ENCODE measurements at places on chromosomes 6 and 20.

- no peak for DNase-seq
Observed at GRCh38 chr6:137692806-137693205, 174.3 kb upstream of the TNFAIP3 start.

DNA sequence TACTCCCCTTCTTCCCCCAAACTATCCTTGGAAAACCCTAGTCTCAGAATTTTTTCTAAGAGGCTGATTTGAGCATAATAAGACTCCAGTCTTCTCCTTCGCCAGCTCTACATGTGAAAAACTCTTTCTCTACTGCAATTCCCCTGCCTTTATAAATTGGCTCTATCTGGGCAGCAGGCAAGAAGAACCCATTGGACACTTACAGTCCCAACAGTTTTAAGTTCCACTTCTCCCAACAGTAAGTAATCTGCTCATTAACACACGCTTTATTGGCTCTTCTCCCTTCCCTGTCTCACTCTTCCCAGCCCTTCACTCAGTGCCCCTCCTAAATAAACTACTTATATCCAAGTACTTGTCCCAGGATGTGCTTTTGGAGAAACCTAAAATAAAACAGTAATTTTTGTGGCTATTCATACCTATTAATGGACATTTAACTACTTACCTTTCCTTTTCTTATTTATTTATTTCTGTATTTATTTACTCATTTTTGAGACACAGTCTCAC, 11.1 kb upstream of the DDR1 start:
- no peak for DNase-seq

- DNase-seq: no peak
Observed at GRCh38 chr20:1423625-1424106, 30.8 kb upstream of the FKBP1A start.

DNA sequence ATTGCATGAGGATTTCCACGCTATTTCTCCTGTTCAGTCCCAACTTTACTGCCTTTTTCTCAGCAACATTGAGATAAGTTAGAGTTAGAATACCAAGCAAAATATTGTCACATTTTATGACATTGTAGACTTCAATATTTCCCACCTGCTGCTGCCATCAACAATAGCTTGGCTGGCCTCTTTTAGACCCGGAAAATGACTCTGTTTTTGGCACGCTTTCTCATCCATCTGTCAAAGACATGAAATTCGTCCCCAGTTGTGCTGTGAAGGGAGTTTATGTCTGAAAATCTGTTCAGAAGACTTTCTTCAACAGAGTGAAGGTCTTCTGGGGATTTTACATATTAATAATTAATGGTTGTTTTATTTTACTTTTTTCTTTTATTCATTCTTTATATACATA, 857.3 kb downstream of the FRK start:
- DNase-seq: no peak

- DNase-seq: no peak
Observed at GRCh38 chr6:144278659-144279314, 6.3 kb upstream of the UTRN start.

GRCh38 chr6:40251637-40252300, 317.5 kb upstream of the MOCS1 start:
- no peak for DNase-seq

DNA sequence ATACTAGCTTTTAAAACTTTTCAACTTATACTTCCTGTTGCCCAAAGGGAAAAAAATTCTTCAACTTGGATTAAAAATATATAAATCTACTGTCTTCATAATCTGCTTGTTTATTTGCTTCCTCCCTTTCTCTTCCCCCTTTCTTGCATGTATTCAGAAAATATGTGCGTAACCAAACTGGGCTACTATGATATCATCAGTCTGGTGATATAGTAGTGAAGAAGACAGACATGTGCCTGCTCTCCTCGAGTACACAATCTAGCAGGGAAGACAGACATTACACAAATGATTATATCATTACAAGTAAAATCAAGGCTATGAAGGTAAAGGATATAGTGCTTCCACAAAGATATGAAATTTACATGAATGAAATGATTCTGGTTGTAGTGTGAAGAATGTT, 31.0 kb downstream of the IBTK start:
- no peak for DNase-seq

DNA sequence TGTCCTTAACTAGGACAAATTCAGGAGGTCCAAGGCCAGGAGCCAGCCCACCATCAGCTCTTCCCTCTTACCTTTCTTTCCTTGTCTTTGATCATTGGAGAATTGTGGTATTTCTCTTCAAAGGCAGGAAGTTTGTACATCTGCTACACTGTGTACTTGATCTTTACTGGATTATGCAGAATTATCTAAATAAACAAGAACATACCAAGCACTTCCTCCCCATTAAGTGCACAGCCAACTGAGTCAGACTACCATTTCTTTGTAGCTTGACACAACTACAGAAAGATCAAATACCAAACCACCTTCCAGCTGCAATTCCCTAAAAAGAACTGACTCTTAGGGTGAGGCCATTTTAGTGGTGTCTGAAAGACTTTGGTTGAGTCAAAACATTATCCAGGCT, 195.1 kb downstream of the HDGFL1 start:
- DNase-seq: no peak

DNA sequence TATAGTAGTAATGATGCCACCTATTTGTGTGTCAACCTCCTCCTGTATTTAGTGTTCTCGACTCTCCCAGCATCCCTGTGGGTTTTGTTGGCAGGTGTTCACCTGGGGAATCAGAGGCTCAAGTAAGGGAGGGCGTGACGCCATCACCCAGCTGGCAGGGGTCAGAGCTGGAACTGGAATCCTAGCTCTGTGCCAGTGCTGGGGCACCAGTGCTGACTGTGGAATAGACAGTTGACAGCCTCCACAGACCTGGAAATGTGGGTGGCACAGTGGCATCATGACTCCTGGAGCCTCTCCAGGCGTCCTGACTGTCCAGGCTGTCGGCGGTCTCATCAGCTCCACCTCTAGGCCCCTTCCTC, 102.8 kb downstream of the SYCP2 start:
- DNase-seq: no peak

- no peak for DNase-seq
Observed at GRCh38 chr6:31836047-31836473, 8.5 kb downstream of the HSPA1B start.

DNA sequence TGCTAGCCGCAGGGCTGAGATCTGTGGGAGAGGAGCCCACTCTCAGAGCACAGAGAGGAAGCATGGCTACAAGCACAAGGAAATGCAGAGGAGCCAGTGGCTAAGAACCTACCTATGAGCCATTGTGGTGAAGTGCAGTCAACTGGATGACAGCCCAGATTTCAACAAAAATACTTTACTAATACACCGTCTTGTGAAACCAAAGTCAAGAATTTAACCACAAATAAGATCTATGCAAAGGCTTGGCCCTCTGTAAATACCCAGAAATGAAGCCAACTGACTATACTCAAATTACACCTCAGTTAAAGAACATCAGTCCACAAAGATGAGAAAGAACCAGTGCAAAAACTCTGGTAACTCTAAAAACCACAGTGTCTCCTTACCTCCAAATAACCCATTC, 40.1 kb upstream of the PTCHD4 start:
- DNase-seq: no peak

GRCh38 chr20:25470045-25470444, 62.6 kb downstream of the GINS1 start:
- no peak for DNase-seq

GRCh38 chr6:94414041-94414440, 994.7 kb upstream of the EPHA7 start:
- DNase-seq: no peak

DNA sequence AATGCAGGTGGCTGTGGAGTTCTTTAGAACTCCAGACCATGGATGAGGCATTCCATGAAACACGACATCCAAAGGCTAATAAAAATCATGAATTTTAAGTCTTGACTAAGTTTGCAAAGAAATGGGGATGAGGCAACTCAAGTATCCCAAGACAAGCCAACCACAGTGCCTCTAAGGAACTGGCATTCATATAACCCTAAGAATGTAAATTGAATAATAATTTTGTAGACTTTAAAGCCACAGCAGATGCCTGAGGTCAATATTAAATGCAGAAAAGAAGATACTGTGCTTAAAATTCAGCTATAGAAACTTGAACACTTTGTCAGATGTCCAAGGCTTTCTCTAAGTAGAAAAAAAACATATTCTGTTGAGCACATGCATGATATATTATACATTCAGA, 54.5 kb downstream of the TFAP2B start:
- no peak for DNase-seq

DNA sequence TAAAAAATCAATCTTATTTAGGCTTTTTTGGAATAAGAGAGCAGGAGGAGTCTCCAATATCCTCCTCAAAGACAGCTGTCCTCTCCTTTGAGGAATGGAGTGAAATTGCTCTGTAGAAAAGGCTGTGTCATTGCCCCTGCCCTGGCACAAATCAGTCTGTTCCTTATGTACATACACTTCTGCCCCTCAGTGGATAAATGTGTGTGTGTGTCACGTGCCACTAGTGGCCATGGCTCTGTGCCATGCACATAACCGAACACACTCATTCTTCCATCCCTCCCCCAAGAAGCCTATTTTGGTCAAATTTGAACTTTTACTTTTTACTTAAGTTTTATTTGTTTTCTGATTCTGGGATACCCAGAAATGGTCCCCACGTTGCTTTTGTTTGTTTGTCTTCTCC, 49.2 kb downstream of the ANKS1A start:
- DNase-seq: no peak

GRCh38 chr6:3310703-3311102, 52.0 kb downstream of the PSMG4 start:
- DNase-seq: no peak

- no peak for DNase-seq
Observed at GRCh38 chr6:135831016-135831415, 20.5 kb upstream of the PDE7B start.

DNA sequence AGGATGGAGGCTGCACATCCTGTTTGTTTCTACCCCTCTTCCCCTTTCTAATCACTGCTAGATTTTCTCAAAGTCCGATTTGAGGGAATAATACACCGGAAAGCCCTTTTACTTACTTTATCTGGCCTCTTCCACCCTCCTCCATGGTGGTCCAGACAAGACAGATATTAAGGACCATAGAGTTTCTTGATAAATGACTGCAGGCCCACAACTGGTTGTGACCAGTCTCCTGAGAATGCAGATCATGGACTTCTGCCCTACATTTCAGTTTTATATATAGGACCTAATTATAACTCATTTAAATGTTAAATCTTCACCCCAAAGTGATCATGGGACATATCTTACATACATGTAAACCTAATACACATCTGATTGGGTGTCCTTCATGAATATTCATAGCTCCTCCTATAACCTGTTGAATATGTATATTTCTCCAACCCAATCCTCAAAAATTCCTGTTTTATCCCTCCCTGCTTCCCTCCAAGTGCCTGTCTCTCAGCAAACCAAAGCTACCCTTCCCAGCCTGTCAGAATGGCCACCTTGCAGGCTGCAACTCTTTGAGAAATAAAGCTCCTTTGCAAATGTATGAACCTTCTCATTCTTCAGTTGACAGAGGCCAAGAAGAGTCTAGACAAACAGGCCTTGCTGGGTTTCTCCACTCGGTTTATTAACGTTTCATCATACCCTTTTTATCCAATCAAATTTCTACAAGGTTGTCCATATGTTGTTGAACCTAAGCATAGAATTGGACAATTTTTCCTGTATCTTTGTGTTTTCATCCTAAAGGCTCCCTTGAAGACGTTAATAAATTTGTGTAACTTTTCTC, 133.1 kb downstream of the HFE start:
- DNase-seq: no peak

GRCh38 chr20:16821211-16822089, 73.3 kb downstream of the OTOR start:
- DNase-seq: no peak

DNA sequence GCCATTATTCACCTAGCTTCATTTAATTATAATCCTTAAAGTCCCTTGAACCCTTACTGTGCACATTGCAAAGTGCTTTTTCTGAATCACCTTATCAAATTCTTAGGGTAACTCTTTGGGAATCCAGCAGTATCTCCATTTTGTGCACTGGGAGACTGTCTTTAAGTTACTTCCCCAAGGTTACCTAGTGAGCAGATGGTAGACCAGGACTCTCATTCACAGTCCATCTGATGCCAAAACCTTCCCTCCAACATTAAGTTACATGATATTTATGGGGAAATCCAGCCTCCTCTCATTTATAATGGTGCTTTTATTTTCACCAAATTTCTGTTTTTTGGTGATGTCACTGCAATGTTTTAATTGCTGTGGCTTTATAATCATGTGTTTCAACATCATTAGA, 75.7 kb downstream of the NCOA7 start:
- no peak for DNase-seq

DNA sequence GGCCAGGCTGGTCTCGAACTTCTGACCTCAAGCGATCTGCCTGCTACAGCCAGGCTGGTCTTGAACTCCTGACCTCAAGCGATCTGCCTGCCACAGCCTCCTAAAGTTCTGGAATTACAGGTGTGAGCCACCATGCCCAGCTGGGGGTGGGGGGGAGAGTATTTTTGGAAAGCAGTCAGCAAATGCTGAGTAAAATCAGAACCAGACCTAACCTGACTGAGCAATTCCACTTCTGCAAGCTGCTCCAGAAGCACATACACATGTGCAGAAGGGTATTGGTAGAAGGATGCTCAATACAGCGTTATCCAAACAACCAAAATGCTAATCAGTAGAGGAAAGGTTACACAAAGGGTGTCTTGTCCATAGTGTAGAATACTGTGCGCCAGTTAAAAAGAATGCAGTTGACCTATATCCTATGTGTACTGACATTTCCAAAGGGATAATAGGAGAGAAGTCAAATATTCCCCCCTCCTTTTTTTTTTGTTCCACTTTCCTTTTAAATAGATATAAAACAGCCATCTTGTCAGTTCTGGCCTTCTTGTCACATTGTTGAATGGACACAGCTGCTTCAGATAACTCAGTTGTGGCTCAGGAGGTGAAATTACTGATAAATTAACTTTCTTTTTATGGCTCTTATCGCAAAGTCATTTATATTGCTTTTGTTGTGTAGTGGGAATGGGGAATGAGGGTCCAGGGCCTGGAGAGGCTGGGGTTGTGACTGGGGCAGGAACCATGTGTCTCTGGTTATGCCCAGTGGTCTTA, 74.6 kb downstream of the DTD1 start:
- no peak for DNase-seq

DNA sequence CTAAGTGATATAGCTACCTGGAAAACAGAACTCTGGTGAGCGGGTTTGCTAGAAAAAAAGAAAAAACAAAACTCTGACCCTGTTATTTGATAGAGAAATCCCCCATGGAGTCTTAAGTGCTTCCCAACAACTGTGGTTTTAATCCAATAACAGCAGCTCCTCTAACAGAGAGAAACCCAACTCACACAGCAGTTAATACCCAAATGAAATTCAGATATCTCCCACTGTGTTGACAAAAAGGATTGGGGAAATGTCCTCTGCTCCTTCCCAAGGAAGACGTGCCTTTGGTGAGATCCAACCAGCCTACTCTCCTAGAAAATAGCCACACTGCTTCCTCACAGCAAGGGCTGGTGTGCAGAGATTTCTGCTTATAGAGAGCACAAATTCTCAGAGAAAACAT, 200.4 kb upstream of the FBXL4 start:
- DNase-seq: no peak

- DNase-seq: no peak
Observed at GRCh38 chr20:53872081-53872541, 198.3 kb downstream of the BCAS1 start.

- no peak for DNase-seq
Observed at GRCh38 chr6:113414511-113414910, 442.6 kb upstream of the MARCKS start.

- DNase-seq: no peak
Observed at GRCh38 chr6:110530671-110531070, 54.3 kb upstream of the SLC22A16 start.

All from effector memory CD8-positive, alpha-beta T cell (primary cell).